Memory B cell (primary cell): ENCODE measurements at places on chromosomes 3 and 15.

DNA sequence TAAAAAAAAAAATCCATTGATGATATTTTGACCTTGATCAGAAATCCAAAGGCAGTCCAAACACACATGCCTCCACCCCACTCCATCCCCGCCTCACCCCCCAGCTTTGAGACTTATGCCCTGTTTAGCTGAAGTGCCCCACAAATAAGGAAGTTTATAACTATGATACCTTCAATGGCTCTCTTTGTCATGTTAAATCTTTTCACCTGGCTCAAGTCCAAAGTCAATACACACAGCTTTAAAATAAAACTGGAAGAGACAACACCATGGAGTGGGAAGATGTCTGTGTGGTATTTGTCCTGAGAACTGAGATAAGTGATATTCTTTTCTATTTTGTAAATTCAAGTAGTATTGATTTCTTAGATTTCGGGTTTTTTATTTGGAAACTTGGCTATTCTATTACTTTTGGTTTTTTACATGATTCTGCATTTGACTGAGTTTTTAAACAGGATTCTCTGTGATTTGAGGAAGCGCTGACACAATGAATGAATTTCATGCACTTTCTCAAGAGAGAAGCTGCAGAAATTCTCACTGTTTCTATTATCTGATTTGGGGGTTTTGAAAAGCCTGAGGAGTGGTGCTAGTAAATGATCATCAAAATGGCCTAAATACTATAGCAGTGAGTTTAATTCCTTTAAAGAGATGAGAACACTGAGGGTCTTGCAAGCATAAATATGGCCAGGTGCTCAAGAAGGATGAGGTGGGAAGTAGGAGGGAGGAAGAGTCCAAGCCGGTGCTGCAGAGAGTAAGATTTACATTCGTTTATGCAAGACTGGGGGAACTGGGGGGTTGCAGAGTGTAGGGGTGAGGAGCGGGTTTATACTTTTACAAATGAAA, 5.2 kb downstream of the FOXB1 start:
- DNase-seq: no peak

DNA sequence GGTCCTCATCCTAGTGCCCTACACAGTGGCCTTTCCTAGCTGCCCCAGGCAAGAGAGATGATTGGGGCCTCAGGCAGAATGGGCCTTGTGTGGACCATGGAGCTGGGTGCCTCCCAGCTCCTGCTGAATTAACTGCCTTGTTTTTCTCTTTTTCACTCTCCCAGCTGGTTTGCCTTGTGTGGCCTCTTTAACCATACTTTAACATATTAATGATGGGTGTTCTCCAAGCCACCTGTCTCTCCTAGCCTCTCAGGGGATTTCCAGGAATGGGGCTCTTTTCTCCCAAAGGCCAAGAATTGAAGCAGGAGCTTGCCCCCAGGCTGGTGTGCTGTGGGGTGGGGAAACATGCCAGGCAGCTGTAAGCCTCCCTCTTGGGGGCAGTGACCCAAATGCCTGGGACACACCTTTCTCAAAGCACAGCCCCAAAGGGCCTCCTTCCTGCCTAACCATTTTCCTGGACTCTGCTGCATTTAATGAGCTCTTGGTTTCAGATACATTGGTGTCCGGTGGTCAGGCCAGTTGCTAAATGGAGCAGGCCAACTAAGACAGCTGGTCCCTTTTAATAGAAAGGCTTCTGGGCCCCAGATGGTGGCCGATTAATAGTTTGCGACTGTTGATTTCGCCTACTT, 5.6 kb downstream of the ALPK3 start:
- DNase-seq: no peak

- DNase-seq: no peak
These were observed 1.4 kb downstream of the SRGAP3 start for GRCh38 chr3:9247941-9248521.

DNA sequence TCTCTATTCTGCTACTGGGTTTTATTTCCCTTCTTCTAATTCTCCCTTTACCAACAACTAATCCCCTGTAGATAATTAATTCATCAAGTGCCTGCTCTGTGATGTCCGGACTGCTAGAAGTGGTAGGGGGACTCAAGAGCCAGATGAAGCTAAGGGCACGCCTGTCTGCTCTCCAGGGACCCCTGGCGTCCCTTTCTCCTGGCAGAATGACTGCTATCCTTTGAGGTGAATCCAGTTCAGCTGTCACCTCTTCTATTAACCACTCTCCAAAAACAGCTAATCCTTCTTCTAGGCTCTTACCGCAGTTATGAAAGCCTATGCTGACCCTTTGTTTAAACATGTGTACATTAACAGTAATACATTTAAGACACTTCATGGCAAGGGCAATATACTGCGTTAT, 1.4 kb upstream of the CHRNA7 start:
- DNase-seq: no peak

DNA sequence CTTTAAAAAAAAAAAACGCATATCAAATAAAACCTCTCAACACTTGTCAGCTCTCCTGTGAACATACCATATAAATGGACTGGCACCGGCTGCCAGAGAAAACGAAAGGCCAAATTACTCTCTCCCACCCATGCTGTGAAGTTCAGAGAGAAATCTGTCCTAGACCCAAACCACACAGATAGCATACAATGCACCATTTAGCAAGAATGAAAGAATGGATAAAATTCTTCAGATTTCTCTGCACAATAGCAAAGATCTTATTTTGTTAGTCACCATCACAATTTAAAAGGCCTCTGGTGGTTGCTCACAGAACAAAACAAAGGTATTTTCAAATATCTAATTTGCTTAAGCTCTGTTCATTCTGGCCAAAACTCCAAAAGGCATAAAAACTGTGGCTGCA, 93.9 kb upstream of the BHLHE40 start:
- DNase-seq: no peak
